ENCODE measurements at places on chromosomes 3 and 15.

- no peak for DNase-seq
These were observed 20.3 kb upstream of the NR2E3 start for GRCh38 chr15:71790081-71790480.

- no peak for DNase-seq
These were observed 56.2 kb downstream of the QTRT2 start for GRCh38 chr3:114112696-114113095.

DNA sequence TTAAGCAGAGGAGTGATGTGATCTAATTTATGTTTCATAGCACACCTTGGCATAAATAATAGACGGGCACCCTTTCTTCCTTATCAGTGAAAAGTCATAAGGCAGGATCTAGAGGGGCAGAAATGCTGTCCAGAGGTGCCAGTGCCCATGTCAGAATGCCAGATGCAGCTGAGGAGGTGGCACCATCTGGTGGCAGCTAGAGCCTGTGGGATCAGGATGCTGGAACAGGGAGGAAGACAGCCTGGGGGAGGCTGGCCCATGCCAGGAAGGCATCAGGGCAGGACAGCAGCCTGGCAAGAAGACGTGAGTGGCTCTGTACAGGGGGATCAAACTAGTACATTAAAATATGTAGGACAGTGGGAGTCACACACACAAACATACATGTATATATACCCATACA is 16.5 kb downstream of the MYH15 start:
- DNase-seq: no peak

DNA sequence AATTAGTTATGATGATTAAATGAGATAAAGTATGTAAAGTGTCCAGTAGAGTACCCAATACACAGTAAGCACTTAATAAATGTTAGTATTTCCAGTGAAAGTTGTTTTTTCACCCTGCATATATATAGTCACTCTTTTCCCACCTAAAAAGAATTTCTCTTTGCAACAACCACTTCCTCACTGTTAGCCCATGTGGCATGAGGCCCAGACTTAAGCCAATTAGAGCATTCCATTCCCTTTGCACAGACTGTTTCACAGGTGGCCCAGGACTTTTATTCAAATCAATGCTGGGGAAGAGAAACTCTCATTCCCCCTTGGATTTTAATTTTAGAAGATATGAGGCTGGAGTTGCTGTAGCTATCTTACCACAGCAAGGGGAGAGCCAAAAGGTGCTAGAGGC is 3.7 kb downstream of the IFT80 start:
- no peak for DNase-seq

GRCh38 chr15:67189326-67190051 is 65.0 kb downstream of the AAGAB start:
- no peak for DNase-seq

DNA sequence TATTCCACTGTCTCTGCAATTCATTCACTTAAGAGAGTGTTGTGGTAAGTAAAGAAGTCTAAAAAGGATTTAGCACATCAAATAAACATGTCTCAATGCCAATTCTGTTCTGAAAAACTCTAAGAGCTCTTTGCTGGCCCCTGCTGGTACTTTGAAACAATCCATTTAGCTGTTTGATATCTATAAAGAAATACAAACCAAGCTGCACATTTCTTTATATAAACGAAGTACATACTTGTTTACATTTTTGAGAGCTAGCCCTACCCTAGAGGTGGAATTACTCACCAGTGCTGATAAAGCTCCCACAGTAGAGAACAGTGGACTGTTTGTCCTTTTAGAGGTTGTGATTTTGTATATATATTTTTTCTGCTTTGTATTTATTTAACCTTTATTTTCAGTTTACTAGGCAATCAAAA is 75.5 kb downstream of the NEDD4 start:
- DNase-seq: no peak

GRCh38 chr15:69691307-69692015 is 238.8 kb downstream of the RPLP1 start:
- no peak for DNase-seq

- no peak for DNase-seq
These were observed 879.3 kb downstream of the ROBO2 start for GRCh38 chr3:77919244-77919643.
